ENCODE measurements at places on chromosomes 3 and 15. TPM values are rescaled to one million over a fixed set of nuclear protein-coding genes. Genes with fewer than 3 reads are reported as not detected.

- DNase-seq, result no peak
Observed at GRCh38 chr15:101138913-101139880, 112.7 kb downstream of the CHSY1 start.

- DNase-seq, result no peak
Observed at GRCh38 chr3:116314476-116314875, 130.8 kb downstream of the LSAMP start.

GRCh38 chr15:43969802-43970375 is 143.1 kb downstream of the WDR76 start:
- peak; percentile 68 for DNase-seq

- DNase-seq, result no peak
Observed at GRCh38 chr3:131282379-131282778, 99.2 kb upstream of the NUDT16 start.

DNA sequence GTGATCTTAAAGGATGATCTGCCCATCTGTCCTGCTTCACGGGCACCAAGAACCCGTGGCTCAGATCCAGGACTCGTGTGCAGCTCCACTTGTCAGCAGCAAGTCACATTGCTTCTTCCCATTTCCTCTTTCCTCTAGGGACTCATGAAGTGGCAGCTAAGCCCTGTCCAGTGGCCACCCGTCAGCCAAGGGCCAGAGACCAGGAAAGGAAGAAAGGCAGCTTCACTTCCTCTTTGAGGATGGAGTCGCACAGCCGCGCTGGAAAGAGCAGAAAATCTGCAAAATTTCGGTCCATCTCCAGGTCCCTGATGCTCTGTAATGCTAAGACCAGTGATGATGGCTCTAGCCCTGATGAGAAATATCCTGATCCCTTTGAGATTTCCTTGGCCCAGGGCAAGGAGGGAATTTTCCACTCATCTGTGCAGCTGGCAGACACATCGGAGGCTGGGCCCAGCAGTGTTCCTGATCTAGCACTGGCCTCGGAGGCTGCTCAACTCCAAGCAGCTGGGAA is 28.5 kb downstream of the IL16 start:
- DNase-seq, result no peak

- no peak for DNase-seq
Observed at GRCh38 chr3:18725668-18726407, 300.7 kb upstream of the SATB1 start.

DNA sequence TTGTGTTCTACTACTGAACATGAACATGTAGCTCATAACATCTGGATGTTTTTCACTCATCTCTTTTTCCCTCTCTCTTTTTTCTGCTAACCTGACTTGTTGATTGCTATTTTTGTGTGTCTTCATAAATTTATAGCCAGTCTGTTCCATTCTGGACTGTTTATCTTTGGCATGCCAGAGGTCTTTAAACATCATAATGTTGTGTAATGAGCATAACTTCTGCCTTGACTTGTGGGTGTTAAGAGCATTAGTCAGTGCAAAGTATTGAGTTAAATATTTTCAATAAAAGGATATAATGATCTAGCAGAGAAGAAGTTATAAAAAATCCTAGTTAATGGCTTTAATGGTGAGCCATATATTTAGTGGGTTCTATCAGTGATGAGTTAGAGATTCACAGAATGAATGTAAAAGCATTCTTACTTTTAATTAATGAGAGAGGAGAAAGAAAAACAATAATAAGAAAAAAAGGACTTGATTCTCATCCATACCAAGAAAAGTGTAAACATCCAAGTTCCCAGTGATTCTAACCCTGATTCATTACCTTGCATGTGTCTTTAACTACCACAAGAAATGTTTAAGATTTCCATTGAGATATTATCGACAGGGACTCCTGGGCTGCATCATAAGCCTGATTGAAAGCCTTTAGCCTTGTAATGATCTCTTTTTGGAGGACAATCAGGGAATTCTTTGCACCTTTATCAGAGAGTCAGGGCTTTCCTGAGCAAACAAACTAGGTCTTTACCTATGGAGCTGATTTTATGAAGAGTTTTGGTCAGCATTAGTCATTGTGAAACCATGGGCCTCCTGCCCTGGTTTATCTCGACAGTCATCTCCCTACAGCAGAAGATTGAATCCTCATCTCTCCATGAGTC is 22.9 kb downstream of the MITF start:
- DNase-seq, result peak; percentile 72

DNA sequence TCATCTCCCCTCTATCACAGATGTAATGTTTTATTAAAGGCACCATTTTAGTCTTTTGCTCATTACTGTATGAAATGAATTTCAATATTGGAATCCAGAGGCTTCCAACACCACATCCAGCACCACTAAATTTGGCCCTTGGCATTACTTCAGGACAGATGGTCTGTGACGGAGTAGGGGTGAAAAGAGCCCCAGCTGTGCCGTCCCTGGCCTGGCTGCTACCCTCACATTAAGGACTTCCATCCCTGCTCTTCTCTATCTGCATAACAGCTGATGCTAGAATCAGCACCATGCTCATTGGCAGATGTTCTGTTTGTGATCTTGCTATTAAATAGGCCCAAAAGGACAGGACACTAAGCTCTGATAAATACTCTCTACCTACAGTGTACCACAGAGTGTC is 152.9 kb downstream of the IL1RAP start:
- no peak for DNase-seq

- DNase-seq, result no peak
Observed at GRCh38 chr3:52243791-52244628, 1.5 kb upstream of the PPM1M start.

DNA sequence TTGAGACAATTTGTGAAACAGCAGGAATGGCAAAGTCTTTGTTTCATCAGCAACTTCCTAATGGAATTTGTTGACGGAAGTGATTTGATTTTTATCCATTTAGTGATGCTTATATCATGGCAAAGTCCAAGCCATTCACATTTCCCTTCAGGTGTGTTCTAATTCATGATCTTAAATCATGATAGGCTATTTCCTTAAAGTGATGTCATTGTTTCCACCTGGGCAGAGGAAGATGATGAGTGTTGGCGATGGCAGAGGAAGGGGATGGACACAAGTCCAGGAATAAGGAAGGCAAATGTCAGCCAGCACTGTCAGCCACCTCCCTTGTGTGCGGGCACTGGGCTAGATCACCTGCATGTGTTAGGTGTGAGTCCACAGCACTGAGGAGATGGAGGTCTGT is 49.9 kb downstream of the EEFSEC start:
- DNase-seq, result no peak

- DNase-seq, result no peak
Observed at GRCh38 chr3:17724122-17724521, 18.3 kb downstream of the TBC1D5 start.

DNA sequence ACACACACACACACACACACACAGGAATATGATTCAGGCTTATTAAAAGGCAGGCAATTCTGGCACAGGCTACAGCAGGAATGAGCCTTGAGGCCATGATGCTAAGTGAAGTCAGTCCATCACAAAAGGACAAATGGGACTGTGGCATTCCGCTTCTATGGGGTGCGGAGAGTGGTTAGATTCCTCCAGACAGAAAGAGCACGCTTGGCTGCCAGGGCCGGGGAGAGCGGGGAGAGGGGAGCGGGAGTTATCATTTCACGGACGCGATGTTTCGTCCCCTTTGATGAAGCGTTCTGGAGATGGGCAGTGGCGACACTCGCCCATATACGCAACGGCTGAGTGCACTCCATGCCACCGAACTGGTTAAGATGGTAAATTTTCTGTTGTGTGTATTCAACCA is 58.5 kb upstream of the FAM174B start:
- DNase-seq, result no peak

DNA sequence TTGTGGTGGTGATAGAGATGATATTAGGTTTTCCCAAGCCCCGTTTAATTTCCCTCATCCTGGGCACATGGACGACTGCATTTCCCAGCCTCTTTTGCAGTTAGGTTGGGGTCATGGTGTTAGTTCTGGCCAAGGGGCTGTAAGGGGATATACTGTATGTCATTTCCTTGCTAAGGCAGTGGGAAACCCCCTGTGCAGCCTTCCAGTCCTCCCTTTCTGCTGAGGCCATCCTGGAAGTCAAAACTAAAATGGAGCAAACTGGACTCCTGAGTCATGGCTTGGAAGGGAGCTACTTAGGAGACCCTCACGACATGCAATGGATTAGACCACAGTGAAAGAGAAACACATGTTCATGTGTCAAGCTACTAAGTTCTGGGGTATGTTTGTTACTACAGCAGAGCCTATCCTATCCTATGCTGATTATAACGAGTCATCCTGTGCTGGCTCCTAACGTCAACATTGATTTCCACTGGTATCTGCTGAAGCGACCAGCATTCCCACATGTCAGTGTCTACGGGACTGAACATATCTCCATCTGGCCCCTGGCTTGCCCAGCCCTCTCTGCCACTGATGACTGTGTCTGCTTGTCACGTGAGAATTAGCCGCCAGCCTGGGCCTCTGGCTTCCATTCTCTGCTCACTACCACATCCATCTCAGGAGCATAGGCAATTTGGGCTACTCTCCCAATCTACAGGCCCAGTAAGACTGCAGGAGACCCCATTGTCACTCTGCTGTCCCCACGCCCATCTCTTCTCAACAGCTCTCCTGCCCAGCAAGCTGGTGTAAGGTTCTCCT is 85.6 kb upstream of the MEF2A start:
- no peak for DNase-seq

GRCh38 chr3:115399750-115400149 is 223.6 kb upstream of the GAP43 start:
- no peak for DNase-seq

DNA sequence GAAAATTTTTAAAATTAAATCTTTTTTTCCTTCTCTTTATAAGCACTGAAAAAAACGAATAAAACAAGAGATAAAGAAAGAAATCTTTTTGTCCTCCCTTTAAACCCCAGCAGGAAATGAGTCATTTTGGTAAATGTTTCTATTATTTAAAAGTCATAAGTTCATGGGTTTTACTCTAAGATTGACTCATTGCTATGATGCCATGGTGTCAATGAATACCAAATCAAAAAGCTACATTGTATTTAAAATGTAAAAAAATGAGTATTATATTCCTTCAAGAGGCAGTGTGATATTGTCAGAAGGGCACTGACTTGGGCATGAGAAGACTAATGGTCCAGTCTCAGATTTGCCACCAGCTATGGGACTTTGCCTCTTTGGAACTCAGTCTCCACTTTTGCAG is 303.4 kb upstream of the DNAJC19 start:
- DNase-seq, result no peak

GRCh38 chr3:190718097-190718496 is 144.4 kb downstream of the GMNC start:
- no peak for DNase-seq

GRCh38 chr3:56573501-56573900 is 16.5 kb downstream of the CCDC66 start:
- DNase-seq, result no peak

DNA sequence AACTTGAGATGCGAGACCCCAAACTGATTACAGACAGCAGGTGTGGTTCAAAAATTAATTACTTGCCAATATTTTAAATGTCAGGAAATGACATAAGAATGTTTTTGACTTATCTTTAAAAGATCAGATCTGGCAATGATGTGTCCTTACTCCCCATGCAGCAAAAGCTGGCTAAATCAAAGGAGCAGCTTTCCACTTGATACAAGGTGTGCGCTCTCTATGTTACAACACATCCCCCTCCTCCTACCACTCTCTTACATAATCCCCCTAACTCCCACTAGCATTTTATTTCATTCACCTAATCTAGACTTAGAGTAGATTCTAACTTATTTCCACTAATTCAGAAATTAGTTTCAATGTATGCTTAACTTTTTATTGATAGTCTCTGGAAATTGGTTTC is 609.0 kb downstream of the GRM7 start:
- no peak for DNase-seq

- no peak for DNase-seq
Observed at GRCh38 chr3:169754711-169755110, 10.1 kb downstream of the TERC start.

DNA sequence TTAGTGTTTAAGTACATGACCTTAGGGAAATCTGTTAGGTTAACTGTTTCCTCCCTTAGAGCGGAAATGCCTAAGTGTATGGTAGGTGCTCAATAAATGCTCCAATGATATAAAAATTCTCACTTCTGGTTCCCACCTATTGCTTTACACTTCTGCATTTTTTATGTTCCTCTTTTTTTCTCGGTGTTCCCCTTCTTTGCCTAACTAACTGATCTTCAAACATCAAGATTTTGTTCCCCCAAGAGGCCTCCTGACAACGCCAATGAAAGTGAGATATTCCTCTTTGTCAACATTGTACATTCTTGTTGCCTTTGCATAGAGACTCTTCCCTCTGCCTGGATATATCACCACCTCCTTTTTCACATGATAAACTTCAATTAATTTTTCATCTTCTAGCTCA is 17.4 kb downstream of the SLC35A5 start:
- DNase-seq, result no peak

- DNase-seq, result no peak
Observed at GRCh38 chr3:58013099-58013498, 4.9 kb downstream of the FLNB start.

DNA sequence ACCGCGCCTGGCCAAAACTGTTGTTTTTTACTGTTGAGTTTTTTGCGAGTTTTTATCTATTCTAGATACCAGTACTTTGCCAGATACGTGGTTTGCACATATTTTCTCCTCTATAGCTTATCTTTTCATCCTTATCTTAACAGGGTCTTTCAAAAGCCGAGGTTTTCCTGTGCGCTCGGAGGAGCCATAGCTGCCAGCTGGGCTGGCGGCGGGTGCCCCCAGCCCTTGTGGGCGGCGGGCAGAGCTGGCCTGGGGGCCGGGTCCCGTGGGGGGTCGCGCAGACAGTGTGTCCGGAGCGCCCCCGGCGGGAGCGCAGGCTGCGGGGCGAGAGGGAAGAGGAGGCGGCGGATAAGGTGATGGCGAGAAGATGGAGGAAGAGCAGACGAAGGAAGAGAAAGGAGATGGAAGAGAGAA is 11.1 kb upstream of the EIF4A2 start:
- DNase-seq, result no peak

GRCh38 chr3:48588230-48588629 is 6.9 kb downstream of the COL7A1 start:
- DNase-seq, result no peak

DNA sequence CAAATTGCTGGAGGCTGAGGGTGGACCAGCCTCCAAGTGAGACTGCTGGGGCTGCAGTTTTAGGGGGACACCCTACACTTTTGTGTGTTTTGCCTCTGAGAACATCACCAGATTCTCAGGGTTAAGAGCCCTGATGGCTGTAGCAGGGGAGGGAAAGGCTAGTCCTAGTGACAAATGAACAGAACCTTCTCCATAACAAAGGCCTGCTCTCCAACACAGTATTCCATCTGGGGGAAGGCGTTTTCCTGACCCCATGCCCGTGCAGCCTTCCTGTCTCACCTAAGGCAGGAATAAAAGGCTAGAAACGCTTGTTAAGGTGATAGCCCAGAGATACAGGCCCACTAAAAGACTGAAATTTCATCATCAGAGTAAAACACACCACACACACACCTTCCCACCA is 50.2 kb upstream of the NSMCE3 start:
- DNase-seq, result peak; percentile 47

GRCh38 chr3:35596335-35596995 is 42.9 kb upstream of the ARPP21 start:
- no peak for DNase-seq

PLA1A gene
- 2.9 TPM for total RNA-seq

SKOR1 gene
- total RNA-seq, result 1.2 TPM

MNS1 gene
- total RNA-seq, result 0.66 TPM

UBE2Q2 gene
- 73.9 TPM for total RNA-seq

ZNF860 gene
- 0.23 TPM for total RNA-seq

SLC15A2 gene
- 0.52 TPM for total RNA-seq

SOX14 gene
- total RNA-seq, result not detected

VPS13C gene
- total RNA-seq, result 86.0 TPM

PIAS1 gene
- total RNA-seq, result 42.8 TPM

PRRT3 gene
- 2.3 TPM for total RNA-seq

ZNF80 gene
- total RNA-seq, result not detected

SPG21 gene
- 96.7 TPM for total RNA-seq

CTXN2 gene
- total RNA-seq, result not detected

Data from esophagus muscularis mucosa (tissue), 4 donors.